Kidney capillary endothelial cell (primary cell): ENCODE measurements at places on chromosomes 4 and X.

GRCh38 chr4:1626151-1626550 is 58.0 kb downstream of the FAM53A start:
- DNase-seq = no peak

DNA sequence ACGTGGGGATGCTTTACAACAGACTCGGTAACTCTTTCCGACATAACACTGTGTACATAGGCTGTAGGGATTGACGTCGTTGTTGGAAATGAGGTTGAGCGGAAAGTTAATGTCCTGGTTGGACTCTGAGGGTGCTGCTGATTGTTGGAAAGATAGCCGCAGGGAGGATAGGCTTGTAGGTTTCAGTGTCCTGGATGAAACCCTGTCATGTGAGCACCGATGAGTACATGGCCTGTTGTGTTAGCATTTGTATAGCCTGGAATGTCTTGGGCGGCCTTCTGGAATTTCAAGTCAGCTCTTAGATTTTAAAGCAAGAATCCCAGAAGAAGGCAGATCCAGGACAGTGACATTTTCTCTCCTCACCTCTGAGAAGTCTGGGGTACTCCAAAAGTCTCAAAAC is 63.3 kb downstream of the TBC1D14 start:
- DNase-seq = no peak

DNA sequence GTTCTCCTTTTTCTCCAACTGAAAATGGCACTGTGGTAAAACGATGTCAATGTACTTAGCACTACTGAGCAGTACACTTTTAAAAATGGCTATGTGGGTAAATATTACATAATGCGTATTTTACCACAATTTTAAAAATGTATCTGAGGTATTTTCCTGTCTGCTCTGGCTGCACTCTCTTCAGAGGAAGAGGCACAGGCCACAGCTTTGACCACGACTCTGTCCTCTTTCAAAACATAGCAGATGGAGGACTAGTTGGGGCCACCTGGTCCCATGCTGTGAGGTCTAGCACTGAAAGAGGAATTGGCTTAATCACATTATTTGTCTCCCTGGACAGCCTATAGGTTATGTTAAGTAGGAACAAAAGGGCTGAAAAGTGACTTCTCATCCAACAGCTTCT is 5.2 kb downstream of the KCNE5 start:
- no peak for DNase-seq

DNA sequence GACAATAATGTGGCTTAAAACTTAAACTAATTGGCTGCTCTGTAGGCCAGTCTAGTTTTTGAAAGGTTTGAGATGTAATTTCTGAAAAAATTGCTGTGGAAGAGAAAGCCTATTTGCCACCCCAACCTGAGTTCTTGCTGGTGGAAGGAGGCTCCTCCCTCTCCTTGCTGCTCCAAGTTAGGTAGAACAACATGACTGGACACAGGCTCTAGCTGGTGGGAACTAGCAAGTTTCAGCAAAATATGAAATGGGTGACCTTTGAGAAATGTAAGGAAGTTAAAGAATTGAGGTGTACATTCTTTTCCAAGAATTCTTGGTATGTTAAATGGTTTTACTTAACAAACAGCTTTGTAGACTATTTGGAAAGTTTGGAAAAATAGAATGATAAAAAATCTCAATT is 8.0 kb downstream of the RPL34 start:
- no peak for DNase-seq

DNA sequence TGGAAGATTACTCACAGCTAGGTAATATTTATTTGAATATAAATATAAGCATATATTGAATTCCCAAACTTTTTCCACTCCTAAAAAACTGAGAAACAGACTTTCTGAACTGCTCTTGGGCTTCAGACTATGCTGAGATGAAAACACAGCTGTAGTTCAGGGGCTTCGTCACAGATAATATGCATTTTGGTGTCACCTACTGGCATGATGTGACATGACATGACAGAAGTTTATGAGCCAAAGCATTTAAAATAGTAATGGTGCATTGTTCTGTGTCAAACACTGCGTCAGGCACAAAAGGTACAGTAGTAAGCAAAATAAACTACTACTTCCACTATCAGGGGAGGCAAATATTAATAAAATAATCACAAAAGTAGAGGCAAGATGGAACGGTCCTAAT is 171.3 kb downstream of the BTC start:
- peak; percentile 74 for DNase-seq

DNA sequence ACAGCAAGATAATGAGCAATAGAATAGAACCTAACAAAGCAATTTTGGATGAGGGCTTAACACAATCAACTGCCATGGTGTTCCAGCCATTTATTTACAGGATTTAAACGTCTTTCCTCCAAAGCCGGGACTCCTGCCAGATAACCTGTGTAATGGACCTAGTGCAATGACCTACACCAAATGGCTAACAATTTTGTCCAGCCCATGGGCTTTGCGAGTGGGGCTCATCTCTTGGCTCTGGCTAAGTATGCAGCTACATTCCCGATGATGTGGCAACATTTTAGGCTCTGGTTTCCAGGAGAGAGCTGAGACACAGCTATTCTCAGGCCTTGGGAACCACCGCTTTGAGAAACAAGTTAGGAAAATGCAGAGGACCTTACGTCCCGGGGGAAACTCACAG is 822.3 kb upstream of the FTHL17 start:
- no peak for DNase-seq

GRCh38 chrX:39519030-39519488 is 578.7 kb downstream of the BCOR start:
- no peak for DNase-seq

DNA sequence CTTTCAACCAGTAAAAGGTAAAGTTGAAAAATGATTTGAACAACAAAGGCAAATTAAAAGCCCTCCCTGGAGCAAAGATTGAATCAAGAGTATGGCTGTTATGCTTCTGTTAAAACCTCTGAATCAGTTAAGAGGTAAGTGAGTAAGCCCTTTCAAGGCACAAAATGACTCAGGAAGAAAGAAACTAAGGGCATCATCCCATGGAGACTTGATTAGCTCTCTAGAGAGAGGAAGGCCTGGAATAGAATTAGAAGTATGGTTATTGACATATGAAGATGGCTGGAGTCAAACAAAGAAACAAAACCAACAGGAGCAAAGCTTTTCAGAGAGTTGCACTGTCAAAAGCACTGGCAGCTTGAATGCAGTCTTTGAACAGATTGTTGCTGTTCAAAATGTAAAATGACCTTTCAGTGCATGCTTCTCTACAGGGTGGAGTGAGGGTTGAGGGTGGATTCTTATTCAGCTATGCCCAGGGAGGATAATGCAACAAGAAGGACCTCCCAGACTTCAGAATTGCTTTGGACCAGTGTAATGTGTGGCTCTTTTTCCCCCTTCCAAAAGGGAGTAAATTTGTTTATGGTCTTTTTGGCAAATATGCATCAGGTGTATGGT is 365.5 kb downstream of the GBA3 start:
- no peak for DNase-seq
